ENCODE measurements at places on chromosomes 5 and 9. TPM values are rescaled to one million over a fixed set of nuclear protein-coding genes. Genes with fewer than 3 reads are reported as not detected.

- peak; percentile 41 for DNase-seq
Measured at GRCh38 chr9:36855448-36856315, 178.4 kb downstream of the PAX5 start.

IL4 gene
- not detected for total RNA-seq

DNA sequence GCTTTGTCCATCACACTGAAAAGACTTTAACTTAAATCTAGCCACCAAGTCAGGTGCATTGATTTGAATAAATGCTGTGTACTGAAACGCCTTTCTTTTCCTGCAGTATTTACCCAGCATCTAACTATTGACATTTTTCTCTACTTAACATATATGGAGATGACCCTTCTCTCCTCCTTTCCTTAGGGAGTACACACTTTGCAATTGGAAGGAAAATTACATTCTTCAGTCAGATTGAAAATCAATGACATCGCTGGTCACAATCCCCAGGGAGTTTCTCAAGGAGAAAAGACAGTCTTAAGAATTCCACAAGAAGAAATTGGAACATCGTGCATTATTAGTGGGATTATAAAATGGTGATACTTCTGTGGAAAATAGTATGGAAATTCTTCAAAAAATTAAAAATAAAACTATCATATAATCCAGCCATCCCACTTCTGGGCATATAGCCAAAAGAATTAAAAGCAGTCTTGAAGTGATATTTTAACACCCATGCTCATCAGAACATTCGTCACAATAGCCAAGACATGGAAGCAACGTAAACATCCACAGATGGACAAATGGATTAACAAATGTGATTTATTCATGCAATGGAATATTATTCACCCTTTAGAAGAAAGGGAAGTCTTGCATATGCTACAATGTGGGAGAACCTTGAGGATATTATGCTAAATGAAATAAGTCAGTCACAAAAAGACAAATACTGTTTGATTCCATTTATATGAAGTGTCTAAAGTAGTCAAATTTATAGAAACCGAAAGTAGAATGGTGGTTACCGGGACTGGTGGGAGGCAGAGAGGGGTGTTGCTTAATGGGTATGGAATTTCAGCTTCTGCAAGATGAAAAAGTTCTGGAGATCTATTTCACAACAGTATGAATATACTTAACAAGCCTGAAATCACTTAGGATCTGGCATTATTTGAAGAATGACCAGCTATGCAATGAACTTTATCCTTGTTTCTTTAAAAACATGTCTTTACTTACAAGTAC lies 14.3 kb upstream of the FREM1 start:
- DNase-seq = no peak

- DNase-seq = peak; percentile 95
Measured at GRCh38 chr5:180802325-180803180, at the start of gene MGAT1. Gene MGAT1 (minus strand): TSS chr5:180802806. CDS start chr5:180792971, 9,835 bp downstream.

DNA sequence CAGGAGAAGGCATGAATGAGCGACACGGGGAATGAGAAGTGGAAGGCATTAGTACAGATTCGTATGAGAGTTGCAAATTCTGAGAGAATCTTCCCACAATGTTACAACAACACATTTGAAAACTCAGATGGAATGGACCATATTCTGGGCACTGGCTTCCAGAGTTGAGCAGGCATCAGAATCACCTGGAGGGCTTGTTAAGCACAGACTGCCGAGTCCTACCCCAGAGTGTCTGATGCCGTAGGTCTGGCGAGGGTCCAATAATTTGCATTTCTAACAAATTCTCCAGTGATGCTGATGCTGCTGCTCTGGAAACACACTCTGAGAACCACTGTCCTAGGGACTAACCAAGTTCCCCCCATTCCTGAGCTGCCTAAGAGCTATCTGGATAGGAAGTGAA lies 2.9 kb upstream of the TLX3 start:
- no peak for DNase-seq

SEMA6A gene
- total RNA-seq = 6.3 TPM

GRCh38 chr9:133818444-133818843 lies 80.3 kb upstream of the SARDH start:
- DNase-seq = no peak

DNA sequence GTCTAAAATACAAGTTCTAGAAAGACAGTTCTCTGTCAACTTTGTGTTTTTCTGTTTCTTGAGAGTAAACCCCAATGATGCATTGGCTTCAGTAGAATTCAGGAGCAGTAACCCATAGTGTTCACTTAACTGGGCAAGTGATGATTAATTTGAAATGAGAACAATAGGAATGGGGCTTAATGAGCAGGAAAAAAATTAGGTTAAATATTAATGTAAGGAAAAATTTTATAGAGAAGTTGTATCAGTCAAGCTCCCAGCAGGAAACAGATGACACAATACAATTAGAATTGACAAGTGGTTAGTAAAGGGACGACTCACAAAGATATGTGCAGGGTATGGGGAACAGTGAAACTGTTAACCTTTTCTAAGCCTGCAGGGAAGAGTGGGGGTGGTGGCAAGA lies 38.2 kb downstream of the ENTREP1 start:
- DNase-seq = no peak

DNA sequence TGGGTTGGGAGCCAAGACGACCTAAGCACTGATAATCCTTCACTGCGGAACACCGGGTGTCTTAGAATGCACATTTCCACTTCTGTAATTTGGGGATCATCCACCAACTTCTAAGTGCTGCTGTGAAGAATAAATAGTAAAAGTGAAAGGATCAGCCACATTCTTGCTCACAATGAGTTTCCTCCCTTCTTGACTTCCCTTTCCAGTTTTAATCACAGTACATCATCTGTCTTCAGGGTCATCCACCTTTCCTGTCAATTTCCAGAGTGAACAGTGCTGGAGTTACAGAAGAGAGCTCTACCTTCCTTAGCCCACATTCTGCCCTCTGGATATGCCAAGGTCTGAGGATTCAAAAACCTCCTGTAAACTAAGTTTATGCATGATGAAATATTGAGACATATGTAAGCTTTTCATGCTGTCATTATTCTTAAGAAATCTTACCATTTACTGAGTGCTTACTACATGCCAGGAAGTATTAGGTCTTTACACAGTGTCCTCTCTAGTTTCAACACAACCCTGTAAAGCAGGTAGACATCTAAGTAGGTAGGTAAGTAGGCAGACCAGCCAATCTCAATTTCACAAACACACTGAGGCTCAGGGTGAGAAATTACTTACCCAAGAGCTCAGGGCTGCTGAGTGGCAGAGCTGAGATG lies 105.2 kb downstream of the CDK5RAP2 start:
- DNase-seq = no peak

DNA sequence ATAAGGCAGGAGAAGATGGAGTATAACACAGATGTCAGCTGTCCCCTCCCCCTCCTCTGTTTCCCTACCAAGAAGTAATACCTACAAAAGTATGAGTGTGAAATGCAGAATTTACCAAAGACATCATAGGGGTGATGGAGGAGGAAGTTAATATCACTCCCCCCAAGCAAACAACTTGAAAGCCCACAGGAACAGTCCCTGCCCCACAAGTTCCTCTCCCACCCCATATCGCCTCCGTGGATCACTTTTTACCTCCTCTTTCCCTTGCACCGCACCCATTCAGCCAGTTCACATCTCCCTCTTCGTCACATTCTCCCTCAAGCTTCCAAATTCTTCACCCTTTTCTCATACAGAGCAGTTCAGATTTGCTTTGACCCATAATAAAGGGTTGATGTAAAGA lies 7.0 kb upstream of the SIL1 start:
- DNase-seq = no peak

CATSPER3 gene
- 0.32 TPM for total RNA-seq

- no peak for DNase-seq
Measured at GRCh38 chr9:127896395-127897192, 2.8 kb downstream of the ST6GALNAC6 start.

- DNase-seq = no peak
Measured at GRCh38 chr5:14915291-14915952, 43.8 kb upstream of the ANKH start.

DNA sequence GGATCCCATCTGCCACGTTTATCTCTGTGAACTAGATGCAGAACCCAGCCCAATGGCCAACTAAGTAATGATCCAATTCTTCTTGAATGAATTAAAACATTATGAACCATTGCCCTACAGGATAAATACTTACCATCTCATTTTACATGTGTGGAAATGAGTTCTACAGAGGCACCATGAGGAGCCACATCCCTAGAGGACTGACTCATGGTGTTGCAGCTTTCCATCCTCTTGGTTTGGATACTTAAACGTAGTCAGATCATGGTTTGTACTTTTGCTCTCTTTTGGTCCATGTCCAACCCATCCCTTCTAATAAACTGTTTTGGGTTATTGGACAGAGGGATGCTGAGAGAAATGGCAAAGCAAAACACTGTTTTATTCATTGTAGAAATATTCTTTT lies 484.8 kb downstream of the EBF1 start:
- no peak for DNase-seq

DNA sequence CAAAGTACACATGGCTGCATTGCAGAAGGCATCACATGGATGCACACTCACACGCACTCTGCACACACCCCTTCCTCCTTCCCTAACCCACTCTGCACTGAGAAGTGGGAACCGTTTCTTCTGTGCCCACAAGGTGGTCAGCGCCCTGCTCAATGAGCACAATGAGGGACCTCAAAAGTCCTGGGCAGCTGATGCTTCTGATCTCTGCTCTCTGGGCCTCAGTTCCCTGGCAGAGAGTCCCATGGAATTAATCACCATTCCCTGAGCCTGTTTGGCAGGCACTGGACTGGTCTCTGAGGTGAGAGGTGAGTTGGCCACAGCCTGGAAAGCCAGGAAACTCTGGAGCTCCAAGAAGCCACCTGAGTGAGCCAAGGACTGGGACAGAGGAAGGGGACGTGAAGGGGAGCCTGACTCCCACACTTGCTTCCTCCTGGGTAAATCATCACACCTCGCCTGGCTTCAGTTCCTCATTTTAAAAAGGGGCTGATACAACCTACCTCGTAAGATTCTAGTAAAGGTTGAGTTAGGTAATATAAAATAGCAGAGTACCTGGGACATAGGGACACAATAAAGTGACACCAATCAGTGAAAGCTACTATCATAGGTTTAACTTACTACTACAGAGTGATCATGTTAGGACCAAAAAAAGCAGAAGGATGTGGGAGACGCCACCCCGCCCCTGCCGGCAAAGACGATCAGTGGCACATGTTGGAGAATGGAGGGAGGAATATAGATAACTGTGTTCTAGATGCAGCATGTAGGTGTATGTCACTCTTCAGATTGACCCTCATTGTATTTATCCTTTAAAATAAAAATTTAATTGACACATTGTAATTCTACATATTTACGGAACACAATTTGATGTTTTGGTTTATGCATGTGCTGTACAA lies 21.1 kb upstream of the IGFBPL1 start:
- DNase-seq = no peak

OR1J2 gene
- not detected for total RNA-seq

- no peak for DNase-seq
Measured at GRCh38 chr9:124652615-124653393, 118.3 kb downstream of the NR6A1 start.

DNA sequence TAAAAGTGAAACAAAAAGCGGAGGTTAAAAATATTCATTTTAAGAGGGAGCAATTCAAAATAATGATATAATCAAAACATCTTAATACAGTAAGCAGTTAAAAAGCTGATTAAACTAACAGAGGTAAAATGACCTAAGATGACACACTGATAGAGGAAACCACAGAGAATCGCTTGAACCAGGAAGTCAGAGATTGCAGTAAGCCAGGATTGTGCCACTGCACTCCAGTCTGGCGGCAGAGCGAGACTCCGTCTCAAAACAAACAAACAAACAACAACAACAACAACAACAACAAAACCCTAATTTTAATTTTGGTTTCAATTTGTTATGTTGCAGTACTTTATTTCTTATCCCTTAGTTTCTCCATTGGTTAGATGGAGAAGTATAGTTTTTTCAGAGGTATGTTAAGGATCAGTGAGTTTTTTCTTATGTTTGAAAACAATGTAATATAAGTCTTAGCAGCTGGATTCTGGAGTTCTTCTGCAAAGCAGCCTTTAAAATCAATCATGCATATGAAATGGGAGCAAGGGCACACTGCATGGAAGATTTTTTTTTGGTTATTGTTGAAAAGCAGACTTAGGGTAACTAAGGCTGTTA lies 58.5 kb downstream of the MLANA start:
- DNase-seq = no peak

SUSD3 gene
- 0.56 TPM for total RNA-seq

DNA sequence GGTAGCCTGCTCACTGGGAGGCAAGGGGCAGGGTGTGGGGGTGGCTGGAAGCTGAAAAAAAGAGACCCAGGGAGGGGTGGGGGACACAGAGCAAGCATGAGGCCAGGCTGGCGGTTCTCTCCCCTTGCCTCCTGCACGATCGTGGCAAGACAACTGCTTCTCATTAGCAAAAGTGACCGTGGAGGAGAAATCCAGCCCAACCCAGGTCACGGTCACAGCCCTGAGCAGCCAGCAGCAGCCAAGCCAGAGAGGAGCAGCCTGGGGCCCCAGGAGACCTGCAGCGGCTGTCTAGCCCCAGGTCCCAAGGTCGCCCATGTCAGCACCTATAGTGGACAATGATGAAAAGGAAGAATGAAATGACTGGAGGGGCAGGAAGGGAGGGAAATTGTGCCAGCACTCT lies 89.1 kb downstream of the NRG2 start:
- no peak for DNase-seq

GRCh38 chr9:31323726-31324444 lies 1060.6 kb upstream of the ACO1 start:
- DNase-seq = no peak

- no peak for DNase-seq
Measured at GRCh38 chr9:119675951-119676350, 306.7 kb upstream of the BRINP1 start.

- peak; percentile 63 for DNase-seq
Measured at GRCh38 chr9:87676976-87677775, 48.7 kb upstream of the CTSL start.

- DNase-seq = no peak
Measured at GRCh38 chr5:103003872-103004271, 116.1 kb downstream of the GIN1 start.

GRCh38 chr5:158451993-158452672 lies 593.2 kb upstream of the CLINT1 start:
- DNase-seq = peak; percentile 52

FAM174A gene
- 14.4 TPM for total RNA-seq

FOXD4L4 gene
- not detected for total RNA-seq

GABRA1 gene
- total RNA-seq = not detected

- DNase-seq = no peak
Measured at GRCh38 chr9:95515272-95516113, 1.3 kb downstream of the PTCH1 start.

DNA sequence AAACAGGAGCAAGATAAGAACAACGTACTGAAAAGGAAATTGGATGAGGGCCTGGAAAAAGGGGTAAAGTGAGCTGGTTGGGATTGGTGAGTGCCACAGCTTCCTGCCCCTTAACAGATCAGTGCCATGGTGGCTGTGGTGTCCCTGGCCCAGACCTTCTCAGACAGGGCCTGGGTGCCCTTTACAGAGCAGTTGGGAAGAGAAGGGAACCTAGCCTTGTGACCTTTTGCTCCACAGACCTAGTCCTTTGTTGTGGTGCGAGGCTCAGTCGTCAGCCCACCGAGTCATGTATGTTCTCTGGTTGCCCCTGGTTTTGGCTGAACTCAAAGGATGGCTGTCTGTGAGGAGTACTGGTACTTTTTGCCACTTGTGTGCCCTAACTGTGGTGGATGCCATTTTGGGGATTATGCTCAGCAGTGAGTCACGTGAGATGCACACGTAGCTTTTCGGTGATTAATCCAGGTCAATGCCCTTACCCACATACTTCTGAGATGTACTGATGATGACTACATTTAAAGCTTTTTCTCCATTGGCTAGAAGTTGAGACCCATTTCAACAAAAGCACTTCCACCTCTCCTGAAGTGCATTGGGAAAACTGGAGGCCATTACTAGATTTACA lies 48.4 kb downstream of the EXOSC2 start:
- DNase-seq = no peak

- no peak for DNase-seq
Measured at GRCh38 chr9:117718085-117718484, 13.9 kb downstream of the TLR4 start.

All from Right ventricle myocardium superior (tissue), 1 donor.